BJ (cell line): ENCODE measurements at places on chromosomes 5 and 9.

- no peak for DNase-seq
Observed at GRCh38 chr5:119353686-119354366, 2.0 kb upstream of the TNFAIP8 start.

DNA sequence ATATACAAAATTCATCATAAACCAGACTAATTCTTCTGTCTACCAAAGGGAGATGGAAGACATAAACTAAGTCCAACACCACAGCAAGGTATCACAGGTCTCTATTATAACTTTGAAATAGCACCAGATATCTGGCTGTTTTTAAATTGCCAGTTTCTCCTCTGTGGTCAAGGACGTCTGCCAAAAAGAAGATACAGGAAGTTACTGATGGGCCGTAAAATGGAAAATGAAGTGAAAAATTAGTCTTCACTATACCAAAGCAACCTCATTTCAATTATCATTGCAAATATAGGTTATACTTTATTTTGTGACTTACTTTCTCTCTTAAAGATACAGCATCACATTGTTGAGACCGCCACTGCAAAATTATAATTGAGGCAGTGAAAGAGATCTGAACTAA is 225.5 kb downstream of the NDUFS4 start:
- DNase-seq, result no peak

DNA sequence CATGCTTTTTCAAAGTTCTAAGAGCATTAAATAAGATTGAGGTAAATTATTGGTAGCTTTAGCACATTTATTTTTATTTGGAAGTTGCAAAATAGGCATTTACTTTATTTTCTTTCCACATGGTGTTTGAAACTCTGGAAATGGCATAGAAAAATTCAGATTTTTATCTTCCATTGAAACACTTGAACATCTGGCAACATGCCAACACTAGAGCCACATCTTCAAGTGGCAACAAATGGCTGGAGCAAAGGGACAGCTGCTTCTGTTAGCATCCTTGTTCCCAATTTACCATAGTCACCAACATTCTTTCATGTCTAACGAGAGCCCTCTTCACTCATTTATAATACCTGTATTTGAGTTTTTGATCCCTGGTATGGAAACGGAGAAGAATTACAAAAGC is 539.9 kb downstream of the ZNF608 start:
- no peak for DNase-seq

DNA sequence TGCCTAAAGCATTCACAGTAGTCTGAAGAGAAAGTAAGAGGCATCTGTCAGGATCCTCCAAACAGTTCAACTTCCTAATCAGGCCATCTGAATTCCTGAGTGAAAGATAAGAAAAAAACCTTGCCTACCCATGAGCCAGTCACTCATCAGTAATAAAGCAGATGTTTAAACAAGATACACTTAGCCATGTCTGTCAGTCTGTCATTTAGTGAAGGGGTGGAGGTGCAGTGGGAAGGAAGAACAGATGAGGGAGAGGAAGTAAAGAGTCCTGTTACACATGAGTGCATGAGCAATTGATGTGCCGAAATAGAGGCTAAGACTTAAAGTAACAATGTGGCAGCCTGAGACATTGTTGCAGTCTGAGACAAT is 29.9 kb upstream of the DMRTA1 start:
- DNase-seq, result no peak

- DNase-seq, result peak; percentile 49
Observed at GRCh38 chr5:83474161-83474796, 2.7 kb downstream of the VCAN start.

DNA sequence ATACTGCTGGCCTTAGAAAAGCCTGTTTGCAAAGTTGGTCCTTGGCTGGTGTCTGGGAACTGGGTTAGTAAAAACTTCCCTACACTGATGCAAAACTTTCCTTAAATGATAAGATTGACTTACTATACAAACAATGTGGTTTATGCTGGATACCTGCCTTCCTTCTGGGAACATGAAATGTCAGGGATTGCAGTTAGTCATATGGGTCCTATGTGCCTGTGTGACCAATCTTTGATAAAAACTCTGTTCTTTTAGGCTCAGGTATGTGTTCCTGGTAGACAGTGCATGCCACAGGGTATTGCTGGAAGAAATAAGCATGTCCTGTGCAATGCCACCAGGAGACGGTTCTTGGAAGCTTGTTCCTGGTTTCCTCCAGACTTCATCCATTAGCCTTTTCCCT is 173.3 kb downstream of the RMI1 start:
- no peak for DNase-seq

DNA sequence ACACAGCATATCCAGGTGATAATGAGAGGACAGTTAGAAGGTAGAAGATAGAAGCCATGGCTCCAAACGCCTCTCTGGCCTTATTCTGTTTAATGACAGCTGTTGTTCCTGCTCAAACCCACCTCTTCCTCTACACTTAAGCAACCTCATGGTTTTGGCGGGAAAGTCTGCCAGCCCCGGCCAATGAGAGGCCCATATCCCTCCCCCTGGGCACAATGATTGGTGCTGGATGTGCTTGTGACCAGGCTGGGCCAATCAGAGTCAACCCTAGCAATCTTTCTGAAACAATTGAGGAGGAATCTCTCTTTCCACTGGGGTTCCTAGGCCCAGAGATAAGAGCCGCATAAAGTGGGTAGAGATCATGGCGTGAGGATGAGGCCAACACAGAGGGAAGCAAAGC is 4.8 kb upstream of the GFI1B start:
- no peak for DNase-seq

- DNase-seq, result no peak
Observed at GRCh38 chr9:114114364-114114763, 15.3 kb upstream of the KIF12 start.

DNA sequence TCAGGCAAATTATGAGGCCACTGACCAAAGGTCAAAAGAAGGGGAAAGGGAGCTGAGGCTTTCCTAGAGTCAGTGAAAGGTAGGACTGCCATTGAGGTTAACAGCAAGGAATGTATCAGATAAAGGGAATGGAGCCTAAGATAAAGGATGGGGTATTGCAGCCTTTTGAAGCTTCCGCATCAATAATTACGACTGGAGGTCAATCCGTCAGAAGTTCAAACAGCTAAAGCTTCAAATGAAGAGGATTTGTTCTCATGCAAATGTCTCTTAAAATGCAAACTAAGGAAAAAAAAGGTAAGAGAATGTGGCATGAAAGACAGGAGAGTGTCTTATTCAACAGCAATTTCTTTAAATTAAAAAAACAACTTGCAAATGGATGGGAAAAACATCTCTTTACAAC is 341.1 kb upstream of the RGMB start:
- no peak for DNase-seq

- no peak for DNase-seq
Observed at GRCh38 chr5:126124706-126125345, 298.4 kb upstream of the GRAMD2B start.

DNA sequence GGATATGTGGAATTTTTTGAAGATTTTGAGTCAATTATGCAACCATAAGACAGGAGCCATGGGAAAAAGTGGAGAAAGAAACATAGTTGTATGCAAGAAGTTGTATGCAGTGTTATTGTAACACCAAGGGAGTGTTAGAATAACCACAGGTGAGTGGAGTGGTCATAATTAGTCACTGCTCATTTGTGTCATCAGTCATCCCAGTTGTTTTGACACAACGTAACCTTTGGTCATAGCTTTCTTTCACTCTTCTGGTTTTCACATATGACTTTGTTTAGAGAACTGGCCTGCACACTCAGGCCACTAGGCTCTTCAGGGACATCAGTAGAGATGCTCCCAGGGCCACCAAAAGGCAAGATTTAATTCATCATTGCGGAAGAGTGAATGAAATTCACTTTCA is 158.7 kb upstream of the HMHB1 start:
- no peak for DNase-seq

DNA sequence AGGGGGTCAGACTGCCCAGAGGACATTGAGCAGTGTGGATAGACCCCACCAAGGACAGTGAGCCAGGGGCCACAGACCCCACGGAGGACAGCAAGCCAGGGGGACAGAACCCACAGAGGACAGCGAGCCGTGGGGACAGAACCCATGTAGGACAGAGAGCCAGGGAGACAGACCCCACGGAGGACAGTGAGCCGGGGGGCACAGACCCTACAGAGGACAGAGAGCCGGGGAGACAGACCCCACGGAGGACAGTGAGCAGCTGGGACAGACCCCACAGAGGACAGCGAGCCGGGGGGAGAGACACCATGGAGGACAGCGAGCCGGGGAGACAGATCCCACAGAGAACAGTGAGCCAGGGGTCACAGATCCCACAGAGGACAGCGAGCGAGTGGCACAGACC is 3.4 kb upstream of the ZDHHC11 start:
- no peak for DNase-seq

GRCh38 chr9:98977246-98977714 is 33.6 kb downstream of the COL15A1 start:
- DNase-seq, result no peak

- DNase-seq, result no peak
Observed at GRCh38 chr5:3027185-3027865, 275.8 kb upstream of the IRX2 start.
